ENCODE measurements at places on chromosomes 2 and 18.

GRCh38 chr18:9869715-9870430 is 15.9 kb upstream of the TXNDC2 start:
- DNase-seq = no peak

DNA sequence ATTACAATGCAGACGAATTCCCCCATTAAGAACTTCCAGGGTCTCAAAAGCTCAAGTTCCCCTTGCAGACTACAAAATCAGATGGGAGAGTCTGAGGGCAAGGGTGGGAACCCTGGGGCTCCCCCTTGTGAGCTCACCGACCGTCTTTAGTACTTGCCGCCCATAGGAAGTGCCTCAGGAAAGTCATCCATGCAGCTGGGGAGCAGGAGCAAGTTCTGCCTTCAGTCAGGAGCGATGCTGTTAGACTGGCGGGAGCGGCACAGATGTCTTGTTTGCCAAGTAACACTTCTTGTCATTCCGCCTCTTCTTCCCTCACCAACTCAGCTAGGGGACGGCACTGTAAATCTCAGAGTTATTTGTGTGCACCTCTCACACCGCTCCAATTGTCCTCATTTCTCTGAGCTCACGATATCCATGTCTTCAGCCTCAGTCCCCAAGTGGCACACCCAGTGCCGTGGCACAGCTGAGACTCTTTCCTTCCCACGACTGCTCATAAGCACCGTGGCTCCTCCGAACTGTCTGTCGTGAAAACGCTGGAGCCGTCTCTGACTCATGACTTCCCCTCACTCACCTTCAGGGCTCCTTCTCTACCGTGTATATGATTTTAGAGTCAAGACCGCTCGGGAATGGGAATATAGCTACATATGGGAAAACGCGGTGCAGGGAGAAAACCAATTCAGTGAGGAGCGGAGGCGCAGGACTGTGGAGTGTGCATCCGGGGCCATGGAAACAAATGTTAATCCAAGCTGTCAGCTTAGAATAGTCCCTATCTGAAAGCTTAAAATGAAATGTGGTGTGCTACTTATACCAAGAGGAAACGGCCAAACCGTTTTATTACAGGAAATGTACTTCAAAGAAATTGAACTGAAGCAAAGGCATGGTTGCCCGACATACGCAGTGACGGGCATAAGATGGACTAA is 34.0 kb downstream of the UXS1 start:
- DNase-seq = no peak

DNA sequence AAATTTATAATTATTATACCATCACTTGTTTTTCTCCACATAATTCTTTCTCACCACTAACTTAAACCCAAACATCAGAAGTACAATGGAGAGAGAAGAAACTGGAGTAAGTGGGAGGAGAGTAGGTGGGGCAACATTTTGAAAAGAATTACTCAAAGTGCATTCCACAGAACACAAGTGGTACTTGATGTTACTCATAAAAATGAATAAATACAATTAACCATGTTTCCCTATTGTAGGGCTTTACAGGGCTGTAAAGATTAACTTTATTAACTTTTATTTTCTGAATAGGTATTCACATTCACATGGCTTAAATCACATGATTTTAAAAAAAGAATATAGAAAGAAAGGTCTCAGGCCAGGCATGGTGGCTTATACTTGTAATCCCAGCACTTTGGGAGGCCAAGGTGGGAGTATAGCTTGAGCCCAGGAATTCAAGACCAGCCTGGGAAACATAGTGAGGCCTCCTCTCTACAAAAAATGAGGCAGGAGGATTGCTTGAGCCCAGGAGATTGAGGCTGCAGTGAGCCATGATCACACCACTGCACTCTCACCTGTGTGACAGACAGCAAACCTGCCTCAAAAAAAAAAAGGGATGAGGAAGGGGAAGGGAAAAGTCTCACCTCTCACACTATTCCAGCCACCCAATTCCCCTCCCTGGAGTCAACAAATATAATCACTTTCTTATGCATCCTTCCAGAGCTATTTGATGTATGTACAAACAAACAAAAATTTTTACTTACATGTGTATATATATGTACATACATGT is 47.1 kb downstream of the KCNG3 start:
- DNase-seq = no peak

DNA sequence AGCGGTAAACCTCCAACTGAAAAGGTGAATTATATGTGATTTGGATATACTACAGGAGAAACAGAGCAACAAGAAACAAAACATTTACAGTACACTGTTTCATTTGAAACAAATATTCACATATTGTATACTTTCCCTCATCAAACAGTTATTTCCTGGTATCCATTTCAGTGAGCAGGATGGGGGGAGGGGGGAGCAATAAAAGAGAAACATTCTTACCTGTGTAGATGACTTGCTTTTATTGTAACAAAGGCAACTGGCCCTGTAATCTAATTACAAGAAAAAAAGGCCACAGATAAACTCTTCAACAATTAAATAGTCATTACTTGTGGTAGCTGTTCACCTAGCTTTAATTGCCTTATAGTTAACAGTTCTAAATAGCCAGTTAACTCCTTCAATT is 3.9 kb upstream of the PPP1CB start:
- no peak for DNase-seq

GRCh38 chr2:45006041-45006941 is 3.0 kb downstream of the SIX2 start:
- no peak for DNase-seq

GRCh38 chr18:21191596-21192307 is 50.3 kb upstream of the GREB1L start:
- DNase-seq = peak; percentile 55

GRCh38 chr2:24009680-24010476 is at the start of gene MFSD2B:
TSS of gene MFSD2B (plus strand) at chr2:24010085. CDS start at chr2:24010097, 12 bp downstream.
- DNase-seq = no peak

DNA sequence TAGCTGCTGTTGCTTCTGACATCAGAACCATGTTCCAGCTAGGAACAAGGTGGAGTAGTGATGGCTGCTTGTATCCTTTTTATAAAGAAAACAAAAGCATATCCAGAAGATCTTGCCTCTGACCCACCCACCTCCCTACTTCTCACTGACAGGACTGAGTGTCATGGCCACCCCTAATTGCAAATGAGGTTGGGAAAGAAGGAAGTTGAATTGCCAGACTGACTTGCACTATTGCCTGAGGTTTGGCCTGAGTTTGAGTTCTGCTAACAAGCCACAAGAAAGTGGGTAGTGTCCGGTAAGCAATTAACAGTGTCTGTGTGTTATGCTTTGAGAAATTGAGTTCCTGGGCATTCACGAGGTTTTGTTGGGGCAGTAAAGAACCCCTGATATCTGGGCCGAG is 22.8 kb downstream of the SGPP2 start:
- no peak for DNase-seq

DNA sequence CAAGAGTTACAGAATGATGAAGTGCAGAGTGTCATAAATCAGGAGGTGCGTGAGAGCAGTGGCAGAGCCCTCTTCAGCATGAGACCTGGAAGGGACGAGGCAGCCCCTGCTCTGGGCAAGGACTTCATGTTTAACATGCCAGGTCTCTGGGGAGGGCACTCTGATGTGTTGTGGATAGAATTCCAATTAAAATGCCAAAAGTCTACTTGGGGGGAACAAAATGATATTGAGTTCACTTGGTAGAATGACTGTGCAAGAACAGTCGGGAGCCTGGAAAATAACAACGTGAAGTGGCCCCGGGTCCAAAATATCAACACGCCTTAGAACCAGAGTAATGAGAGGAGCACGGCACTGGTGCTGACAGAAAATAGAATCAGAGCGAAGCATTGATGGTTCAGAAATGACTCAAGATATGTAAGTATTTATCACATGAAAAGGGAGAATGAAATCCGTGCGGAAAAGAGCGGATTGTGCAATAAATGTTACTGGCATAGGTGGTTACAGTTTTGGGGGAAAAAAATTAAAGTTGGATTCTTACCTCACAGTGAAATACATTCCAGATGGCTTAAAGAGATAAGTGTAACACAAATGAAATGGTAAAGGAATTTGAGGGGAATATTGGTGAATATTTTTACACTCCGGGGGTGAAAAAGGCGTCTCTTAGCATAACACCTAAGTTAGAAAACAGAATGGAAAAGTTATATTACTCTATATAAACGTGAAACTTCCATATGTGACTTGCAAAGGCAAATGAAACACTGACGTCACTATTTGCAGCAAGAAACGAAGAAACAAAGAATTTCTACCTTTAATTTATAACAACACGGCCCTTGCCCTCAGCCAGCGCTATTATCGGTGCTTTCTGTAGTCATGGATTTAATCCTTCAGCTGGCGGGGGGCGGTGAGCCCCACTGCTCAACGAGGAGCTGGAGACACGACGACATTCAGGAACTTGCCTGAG is 159.4 kb upstream of the TWIST2 start:
- DNase-seq = no peak

GRCh38 chr2:2191110-2191707 is 139.9 kb downstream of the MYT1L start:
- no peak for DNase-seq

DNA sequence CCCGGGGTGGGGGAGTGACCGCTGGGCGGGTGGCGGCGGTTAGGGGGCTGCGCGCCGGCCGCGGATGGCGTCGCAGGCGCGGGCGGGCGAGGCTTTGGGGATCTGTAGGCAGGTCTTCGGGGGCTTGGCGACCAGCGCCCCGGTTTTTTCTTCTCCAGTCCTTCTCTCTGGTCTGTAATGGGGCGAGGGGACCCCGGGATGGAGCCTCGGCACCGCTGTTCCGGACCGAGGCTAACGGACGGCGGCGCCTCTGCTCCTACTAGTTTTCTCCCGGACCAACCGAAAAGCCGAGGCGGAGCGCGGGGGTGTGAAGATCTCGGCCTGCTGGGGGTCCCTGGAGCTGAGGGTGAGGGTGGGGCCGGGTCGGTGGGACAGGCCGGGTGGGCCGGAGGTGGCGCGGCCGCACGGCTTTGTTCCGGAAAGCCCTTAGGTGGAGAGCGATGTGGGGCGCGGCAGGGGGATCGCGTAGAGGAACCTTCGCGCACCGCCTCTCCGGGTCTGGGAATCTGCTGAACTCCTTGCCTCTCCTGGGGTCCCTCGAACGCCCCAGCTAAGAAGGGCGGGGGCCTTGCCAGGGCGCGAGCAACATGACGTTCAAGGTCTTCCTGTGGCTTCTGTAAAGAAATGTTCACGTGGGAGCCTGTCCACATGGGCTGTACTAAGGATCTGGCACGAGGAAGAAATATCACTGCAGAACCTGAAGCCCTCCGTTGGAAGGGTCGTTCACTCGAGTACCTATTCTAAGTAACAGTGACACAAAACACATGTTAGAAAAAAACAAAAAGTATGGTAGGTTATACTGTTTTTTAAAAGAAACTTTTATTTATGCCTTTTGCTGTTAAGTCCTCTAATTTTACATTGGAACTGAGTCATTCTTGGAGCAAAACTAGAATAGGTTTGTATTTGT is 861 bp downstream of the SLC39A10 start:
- DNase-seq = peak; percentile 39

- DNase-seq = no peak
Measured at GRCh38 chr2:20191714-20192569, 33.0 kb downstream of the SDC1 start.

GRCh38 chr2:7539760-7540159 is 622.5 kb downstream of the RNF144A start:
- DNase-seq = no peak

DNA sequence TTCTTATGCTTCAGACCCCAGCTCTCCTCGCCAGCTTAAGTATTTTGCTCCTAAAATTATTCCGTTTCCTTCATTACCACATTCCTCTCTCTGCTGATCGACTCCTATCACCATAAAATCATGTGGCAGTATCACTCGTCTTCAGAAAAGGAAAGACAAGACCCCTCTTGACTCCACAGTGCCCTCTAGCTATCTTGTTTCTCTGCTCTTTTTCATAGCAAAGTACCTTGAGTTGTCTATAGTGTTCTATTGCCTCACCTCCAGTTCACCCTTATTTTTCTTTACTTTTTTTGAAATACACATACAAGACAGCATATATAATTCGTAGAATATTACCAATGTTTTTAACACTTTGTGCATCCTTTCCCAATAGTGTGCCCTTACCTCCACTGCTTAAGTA is 273.2 kb upstream of the SIX3 start:
- no peak for DNase-seq

DNA sequence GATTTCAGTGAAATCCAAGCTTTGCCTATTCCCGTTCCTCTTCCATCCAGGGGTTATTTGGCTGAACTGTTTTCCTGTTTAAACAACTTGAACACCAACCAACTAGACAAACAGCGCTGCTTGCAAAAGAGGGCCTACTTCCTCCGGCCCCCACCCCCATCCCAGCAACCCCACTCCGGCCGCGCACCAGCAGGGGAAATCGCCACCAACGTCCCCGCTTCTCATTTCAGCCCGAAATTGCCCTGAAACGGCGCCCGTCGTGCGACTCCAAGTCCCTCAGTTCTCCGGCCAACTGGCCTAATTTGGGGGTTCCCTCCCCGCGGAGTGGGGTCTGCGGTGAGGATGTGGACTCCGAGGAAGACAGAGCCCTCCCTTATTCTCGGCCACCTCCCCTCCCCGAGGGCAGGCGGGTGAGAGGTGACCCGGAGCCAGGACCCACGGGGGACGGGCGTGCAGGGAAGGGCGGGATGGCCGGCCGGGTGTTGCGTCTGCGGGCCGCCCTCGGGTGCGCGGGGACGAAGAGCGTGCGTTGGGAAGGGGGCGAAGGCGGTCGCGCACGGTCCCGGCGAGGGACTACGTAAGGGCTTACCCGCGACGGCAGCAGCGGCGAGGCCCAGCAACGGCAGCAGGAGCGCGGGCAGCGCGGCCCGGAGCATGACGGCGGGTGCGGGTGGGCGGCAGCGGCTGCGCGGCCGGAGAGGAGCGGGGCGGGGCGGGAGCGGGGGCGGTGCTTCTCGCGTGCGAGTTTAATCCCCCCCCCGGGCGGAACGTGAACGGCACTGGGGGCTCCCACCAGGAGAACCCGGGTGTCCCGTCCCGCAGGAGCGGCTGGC is at the start of gene CD302:
Gene CD302, minus strand, starts transcription at position 666 of the 833 bp plus-strand sequence. Its CDS starts 10 bp downstream, at position 656.
- DNase-seq = no peak
